ENCODE measurements at places on chromosomes 4 and X. TPM values are rescaled to one million over a fixed set of nuclear protein-coding genes. Genes with fewer than 3 reads are reported as not detected.

OPRPN gene
- not detected for polyA plus RNA-seq

DNA sequence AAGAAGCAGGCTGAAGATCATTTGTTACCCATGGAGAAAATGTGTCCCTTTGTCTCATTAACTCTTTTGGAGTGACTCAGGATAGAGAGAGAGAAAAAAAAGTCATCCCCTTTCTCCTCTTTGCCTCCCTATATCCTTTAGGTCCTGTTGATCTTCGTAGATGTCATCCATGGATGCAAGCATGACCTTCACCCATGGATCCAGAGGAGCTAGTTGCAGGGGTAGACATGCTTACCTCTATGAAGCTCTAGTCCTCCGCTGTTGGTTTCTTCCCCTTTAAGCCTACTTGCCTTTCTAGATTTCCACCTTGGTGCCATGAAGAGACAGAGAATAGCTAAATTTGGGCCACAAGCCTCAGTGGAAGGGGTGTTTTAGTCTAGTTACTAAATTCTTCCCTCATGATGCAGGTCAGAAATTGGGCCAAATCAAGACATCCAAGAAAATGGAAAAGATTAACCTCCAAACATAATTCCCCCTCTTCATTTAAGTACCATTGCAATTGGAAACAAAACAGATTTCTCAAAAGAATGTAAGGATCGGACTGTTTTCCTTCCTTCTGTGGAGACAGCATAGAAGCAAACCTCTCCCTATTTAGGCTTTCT is 178.4 kb downstream of the TECRL start:
- DNase-seq = no peak

DNA sequence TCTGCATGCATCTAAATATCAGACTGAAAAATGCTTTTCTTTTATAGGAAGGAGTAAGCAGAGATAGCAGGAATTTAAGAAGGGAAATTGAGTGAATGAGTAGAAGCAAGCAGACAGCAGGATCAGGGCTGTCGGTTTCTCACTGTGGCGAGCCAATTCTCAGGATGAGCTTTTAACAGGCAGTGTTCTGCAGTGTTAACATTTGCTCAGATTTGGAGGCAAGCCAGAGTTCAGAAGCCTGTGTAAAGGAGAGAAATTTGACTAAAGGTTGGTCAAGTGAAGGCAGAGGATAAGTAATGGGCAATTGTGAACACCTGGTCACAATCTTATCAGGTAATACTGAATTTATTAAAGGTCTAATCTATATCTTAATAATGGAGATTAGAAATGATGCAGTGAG is 133.3 kb upstream of the MAGEB16 start:
- no peak for DNase-seq

- no peak for DNase-seq
Measured at GRCh38 chr4:52244103-52244775, 193.1 kb downstream of the SPATA18 start.

UGT2B17 gene
- polyA plus RNA-seq = not detected

DNA sequence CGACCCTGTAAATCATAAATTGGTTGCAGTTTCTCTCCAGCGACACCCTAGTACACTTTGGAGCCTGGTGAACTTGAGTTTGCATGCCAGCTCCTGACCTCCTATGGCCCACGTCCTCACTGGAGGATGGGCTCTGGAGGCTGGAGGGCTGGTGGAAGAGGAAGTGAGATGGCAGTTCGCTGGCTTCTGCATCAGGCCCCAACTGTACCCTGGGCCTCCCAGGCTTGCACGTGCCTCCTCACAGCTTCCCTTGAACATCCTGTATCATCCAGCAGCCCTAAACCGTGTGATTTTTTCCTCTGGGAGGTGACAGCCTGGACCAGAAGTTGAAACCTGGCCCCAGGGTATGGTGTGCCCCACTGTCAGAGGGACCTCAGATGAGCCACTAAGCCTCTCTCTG is 78.5 kb downstream of the HTRA3 start:
- DNase-seq = no peak

GATA1 gene
- polyA plus RNA-seq = 0.03 TPM

GRCh38 chr4:122003335-122003734 is 51.5 kb upstream of the TRPC3 start:
- DNase-seq = peak; percentile 31

DNA sequence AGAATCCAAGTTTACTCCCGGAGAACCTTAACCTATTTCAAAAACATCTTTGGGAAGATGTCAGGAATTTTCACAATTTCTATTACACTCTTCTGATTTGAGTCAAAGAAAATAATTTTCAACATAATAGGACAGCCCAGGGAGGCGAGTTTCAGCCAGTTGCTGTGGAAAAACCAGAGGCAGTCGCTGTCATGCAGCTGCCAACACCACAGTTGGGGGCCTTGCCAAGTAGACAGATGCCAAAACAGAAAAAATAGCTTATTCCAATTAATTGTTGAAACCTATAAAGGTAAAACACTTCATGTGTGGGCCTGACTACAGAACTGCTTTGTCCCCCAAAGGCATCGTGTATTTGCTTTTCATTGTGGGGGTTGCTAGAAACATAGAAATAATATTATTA is 225.8 kb downstream of the DMD start:
- DNase-seq = no peak

TLR6 gene
- polyA plus RNA-seq = 0.12 TPM

DNA sequence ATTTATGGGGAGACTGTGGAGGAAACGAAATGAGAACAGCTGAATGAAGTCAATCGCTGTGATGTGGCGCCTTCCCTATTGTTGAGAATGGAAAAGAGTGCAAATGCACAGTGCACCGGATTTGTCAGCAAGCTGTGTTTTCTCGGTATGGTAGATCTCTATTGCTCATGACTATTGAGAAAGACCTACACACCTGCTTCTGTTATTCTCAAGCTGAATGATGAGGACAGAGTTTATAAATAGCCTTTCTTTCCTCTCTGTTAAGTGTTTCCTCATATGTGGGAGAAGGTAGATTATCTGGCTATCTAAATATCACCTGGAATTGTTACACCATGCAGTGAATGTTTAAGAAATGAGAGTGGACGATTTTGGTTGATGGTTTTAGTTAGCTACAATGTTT is 650.7 kb downstream of the IL1RAPL1 start:
- no peak for DNase-seq

DNA sequence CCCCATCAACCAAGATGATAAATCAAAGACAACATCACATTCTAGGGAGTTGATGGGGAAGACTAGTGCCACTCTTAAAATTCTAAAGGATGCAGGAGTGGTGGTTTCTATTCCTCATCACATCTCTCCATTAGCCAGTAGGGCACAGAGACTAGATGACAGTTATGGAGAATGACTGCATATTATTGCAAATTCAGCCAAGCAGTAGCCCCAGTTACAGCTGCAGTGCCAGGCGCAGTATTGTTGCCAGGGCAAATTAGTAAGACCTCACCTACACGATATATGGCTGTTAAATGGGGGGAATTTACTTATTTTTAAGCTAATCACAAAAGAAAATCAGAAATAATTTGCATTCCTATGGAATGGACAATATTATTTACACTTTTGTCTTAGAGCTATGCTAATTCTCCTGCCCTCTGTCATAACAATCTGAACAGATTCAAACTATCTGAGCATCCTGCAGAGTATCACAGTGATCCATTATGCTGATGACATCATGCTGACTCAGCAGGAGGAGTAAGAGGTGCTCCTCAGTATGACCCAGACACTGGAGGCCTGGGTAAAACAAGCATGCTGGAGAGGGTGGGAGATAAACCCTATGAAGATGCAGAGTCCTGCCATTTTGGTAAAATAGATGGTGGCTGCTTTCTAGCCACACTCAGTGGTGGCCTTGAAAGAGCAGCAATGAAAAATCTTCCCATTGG is 24.7 kb downstream of the ETNPPL start:
- no peak for DNase-seq

DNA sequence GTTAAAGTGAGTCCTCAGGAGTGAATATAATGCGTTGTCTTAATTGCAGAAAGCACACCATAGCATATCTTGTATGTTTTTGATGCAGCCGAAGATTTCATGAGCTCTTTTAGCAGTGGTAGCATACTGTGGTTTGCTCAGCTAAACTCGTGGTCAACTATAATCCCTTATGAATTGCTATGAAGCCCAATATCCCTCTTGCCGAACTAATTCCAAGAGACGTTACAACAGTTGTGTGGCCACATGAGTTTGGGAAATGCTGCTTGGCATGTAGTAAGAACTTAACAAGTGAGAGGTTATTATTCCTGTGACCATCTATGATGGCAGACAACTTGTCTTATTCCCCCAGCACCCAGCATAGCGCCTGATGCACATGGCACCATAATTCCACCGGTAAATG is 30.7 kb downstream of the SYAP1 start:
- DNase-seq = no peak

CD38 gene
- 4.6 TPM for polyA plus RNA-seq

STBD1 gene
- polyA plus RNA-seq = 32.2 TPM

DNA sequence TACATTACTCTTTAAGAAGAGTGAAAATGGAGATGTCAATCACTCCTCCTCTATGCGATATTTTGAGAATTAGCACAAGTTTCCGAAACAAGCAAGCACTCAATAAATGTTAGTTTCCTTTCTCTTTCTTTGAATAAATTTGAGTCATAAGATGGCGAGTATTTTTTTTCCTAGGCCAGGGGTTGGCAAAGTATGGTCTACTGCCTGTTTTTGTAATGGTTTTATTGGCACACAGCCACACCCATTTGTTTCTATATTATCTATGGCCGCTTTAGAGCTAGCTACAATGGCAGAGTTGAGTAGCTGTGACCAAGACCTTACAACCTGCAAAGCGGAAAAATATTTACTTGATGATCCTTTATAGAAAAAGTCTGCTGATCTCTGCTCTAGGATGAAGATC is 139.5 kb downstream of the MID1 start:
- no peak for DNase-seq

IKBKG gene
- polyA plus RNA-seq = 16.9 TPM

GDPD2 gene
- not detected for polyA plus RNA-seq

- DNase-seq = no peak
Measured at GRCh38 chr4:164846566-164846965, 30.4 kb upstream of the APELA start.

DNA sequence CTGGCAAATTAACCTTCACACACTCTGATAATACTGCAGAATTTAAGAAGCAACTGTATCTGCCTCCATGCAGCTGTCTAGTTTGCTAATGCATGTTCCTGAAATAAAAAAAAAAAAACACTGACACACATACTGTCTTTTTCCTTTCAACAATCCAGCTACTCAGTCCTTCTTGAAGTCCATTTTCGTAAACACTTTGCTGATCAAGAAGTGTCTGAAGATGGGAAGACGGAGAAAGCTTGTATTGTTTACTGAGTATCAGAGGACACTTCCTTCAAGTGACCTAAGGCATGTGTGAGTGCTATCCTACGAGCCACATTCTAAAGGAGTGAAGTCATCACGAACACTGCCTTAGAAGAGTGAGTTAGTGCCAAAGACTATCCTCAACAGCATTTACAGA is 82.6 kb downstream of the LUZP4 start:
- DNase-seq = no peak

DUSP21 gene
- not detected for polyA plus RNA-seq

- no peak for DNase-seq
Measured at GRCh38 chrX:66756717-66757116, 117.8 kb upstream of the EDA2R start.

DNA sequence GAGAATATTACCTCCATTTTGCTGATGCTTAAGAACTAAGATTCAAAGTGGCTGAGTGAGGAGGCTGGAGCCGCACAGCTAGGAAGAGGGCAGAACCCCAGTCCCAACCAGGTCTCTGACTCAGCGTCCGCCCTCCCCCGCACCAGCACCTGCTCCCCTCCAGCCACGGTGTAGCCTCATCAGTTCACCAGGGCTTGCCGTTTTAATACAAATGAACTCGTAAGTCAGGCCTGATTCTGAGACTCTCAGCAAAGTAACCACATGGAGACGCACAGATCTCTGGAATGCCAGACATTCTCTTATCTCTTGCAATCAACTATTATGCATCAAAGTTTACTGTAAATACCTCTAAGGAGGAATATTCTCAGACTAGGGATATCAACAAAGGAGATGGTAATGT is 52.4 kb downstream of the ENPP6 start:
- DNase-seq = no peak

IL2RG gene
- 2.8 TPM for polyA plus RNA-seq

GRCh38 chr4:103207673-103208072 is 9.5 kb upstream of the CENPE start:
- DNase-seq = no peak

GRCh38 chr4:178240891-178241290 is 798.7 kb upstream of the AGA start:
- DNase-seq = no peak

DNA sequence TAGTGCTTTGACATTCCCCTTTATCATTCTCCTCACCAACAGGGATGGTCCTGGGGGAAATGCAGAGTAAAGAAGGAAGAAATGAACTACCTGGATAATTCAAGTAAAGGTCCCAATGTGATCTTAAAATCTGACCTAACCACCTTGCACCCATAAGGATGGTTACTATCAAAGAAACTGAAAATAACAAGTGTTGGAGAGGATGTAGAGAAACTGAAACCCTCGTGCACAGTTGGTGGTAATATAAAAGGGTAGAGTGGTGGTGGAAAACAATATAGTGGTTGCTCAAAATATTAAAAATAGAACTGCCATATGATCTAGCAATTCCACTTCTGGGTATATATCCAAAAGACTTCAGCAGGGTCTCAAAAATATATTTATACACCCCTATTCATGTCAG is 298.6 kb upstream of the PPARGC1A start:
- DNase-seq = no peak

GRCh38 chrX:56853436-56853835 is 124.4 kb downstream of the NBDY start:
- no peak for DNase-seq

CLDN24 gene
- polyA plus RNA-seq = not detected

- no peak for DNase-seq
Measured at GRCh38 chrX:15781961-15782699, 8.2 kb upstream of the ZRSR2 start.

CHIC1 gene
- polyA plus RNA-seq = 2.7 TPM

- no peak for DNase-seq
Measured at GRCh38 chr4:2341911-2342652, 76.4 kb downstream of the ZFYVE28 start.

NLRP2B gene
- polyA plus RNA-seq = 0.03 TPM

GRCh38 chr4:172270397-172270796 is 457.2 kb downstream of the GALNTL6 start:
- no peak for DNase-seq

ABLIM2 gene
- 295 TPM for polyA plus RNA-seq

GRCh38 chr4:113434247-113434587 is 327.3 kb downstream of the CAMK2D start:
- no peak for DNase-seq

HPSE gene
- polyA plus RNA-seq = 0.08 TPM

- no peak for DNase-seq
Measured at GRCh38 chr4:62460329-62460728, 1260.2 kb downstream of the ADGRL3 start.
